ENCODE measurements at places on chromosomes 3 and 15.

DNA sequence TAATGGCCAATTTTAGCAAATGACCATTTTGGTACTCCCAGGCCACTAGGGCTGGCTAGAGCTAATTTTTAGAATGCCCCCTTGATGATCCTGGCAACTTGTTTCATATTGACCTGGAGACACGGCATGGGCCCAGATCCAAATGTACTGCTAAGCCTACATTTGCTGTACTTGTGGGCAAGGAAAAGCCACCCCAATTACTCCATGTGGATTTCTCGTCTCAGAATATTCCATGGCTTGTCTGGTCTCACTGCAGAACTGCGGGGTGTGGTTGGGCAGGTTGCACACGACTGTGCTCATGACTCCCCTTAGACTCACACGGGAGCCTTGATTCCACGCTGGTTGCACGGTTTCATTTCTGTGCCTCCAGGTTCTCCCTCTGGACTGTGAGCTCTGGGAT, 140.9 kb downstream of the RPLP1 start:
- no peak for DNase-seq

GRCh38 chr3:53049987-53050386, 4.1 kb upstream of the SFMBT1 start:
- DNase-seq: no peak

DNA sequence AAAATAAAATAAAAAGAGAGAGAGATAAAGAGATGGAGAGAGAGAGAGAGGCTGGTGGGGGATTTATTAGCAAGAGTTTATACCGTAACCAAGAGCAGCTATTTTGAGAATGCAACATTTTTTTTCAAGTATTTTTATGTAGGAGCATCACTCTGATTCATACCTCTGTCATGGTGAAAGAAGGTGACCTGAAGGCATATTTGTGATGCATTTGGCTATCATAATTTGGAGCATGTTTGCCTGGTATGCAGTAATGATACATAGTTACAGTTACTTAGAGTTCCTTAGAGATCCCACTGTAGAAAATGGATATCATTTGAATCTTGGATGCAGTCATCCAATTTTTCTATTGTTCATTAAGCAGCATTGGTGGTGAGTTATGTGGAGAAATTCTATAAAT, 1472.4 kb downstream of the SI start:
- DNase-seq: no peak

GRCh38 chr3:170765419-170766078, 104.4 kb downstream of the RPL22L1 start:
- no peak for DNase-seq

DNA sequence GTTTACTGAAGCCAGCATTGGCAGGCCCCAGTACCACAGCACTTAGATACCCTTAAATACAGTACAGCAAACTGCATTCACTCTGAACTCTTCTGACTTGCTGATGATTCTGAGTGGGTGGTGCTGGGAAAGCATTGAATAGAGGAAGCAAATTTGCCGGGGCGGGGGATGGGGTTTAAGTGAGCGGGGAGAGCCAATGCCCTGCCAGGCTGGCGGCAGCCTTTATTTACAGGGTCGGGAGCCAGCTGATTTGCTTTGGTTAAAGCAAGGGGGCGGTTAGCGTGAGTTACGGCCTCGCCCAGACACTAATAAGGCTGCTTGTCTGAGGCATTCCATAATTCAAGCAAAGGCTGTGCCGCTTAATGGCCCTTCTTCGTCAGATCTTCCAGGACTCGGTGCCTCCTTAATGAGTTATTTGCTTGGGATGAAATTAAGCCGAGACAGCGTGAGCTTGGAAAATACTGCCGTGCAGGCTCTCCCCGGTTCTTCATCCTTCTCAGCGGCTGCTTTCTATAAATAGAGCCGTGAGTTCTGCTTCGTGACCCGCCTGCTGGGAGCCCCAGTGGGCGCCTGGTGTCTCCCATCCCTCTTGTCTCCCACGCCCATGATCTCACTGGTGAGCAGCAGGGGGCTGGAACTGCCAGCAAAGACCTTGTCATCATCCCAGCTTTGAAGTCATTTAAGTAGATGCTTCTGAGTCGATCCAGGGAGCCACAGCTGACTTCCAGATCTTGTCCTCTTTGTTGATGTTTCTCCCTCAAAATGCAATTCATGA, 25.8 kb downstream of the SPSB4 start:
- DNase-seq: peak; percentile 49

DNA sequence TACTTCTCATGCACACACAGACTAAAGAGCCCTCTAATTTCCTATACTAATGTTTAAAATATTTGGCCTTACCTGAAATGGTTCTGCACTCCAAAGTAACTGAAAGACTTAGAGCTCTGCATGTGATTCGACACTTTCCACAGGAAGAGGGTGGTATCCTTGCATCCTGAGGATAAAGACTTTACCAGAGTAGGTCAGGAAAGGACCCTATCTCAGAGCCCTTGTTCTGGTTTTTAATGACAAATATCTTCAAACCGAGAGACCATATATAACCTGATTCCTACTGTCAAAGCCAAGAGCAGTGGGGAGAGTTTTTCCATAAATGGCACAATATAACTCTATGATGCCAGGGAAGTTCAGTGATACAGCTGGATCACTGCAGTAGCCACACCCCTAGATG, at the start of gene GP5:
TSS of gene GP5 (minus strand) at position 101 of the 400 bp plus-strand sequence. CDS start 984 bp downstream, outside the sequence.
- DNase-seq: no peak

GRCh38 chr3:34176723-34177122, 378.3 kb downstream of the PDCD6IP start:
- DNase-seq: no peak

- no peak for DNase-seq
Observed at GRCh38 chr3:129587566-129588210, 18.8 kb downstream of the PLXND1 start.

- DNase-seq: no peak
Observed at GRCh38 chr15:89926158-89926557, 13.4 kb upstream of the ARPIN start.

DNA sequence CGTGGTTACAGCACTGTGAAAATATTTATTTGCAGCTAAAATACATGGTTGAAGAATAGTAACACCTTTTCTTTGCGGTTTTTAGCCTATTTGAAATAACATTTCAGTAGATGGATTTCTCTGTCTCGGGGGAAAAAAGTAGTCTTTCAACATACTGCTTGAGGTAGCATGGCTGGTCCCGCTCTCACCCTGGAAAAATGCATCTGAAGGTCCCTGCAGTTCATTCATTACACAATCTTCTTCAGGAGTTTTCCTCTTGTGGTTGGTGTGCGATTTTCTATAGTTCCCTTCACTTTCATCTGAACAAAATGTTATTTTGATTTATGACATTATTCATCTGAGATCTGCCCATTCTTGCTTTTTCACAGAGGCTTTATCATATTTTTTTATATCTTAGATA, 75.9 kb downstream of the STRIT1 start:
- no peak for DNase-seq

GRCh38 chr3:143002727-143003126, 1.4 kb downstream of the U2SURP start:
- DNase-seq: no peak

DNA sequence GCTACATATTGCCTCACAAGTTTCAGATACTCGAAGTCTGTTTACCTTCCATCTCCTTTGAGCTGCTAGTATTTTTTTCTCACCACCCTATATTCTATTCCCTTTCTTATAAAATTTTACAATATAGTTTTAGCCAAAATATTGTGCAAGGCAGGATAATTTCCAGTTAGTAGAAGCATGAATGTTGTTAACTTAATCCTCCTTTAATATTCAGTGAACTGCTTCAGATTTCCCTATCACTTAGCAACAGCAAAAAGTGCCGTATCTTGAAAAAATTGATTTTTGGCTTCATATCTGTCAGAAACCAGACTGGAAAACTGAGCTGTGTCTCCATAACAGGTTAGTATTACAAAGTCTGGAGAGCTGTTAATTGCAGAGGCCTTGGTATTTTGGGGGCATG, 24.0 kb downstream of the PLSCR4 start:
- DNase-seq: no peak

DNA sequence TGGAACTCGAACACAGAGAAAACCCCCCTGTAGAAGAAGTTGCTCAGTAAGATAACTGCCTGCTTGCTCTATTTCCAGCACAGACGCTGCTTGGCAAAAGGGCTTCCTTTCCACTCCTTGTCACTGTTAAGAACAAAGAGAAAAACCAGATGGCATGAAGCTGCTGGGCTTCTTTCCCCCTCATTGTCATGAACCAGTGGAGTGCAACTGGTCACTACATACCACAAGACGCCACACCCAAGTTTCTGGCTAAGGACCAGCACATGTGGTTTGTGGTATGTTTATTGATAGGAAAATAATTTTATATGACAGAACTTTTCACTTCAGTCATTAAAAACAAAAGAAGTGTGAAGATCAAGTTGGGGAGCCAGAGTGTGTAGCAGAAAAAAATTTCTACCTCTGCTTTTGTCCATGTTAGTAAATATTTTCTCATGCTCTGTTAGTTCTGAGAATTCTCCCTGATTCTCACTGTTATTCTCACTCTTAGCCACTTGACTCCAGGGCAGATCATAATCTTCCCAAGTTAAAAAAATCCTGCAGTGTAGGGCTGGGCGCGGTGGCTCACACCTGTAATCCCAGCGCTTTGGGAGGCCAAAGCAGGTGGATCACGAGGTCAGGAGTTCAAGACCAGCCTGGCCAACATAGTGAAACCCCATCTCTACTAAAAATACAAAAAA, 37.9 kb downstream of the CLK3 start:
- peak; percentile 11 for DNase-seq

- DNase-seq: no peak
Observed at GRCh38 chr3:188270423-188270972, 116.5 kb downstream of the LPP start.

DNA sequence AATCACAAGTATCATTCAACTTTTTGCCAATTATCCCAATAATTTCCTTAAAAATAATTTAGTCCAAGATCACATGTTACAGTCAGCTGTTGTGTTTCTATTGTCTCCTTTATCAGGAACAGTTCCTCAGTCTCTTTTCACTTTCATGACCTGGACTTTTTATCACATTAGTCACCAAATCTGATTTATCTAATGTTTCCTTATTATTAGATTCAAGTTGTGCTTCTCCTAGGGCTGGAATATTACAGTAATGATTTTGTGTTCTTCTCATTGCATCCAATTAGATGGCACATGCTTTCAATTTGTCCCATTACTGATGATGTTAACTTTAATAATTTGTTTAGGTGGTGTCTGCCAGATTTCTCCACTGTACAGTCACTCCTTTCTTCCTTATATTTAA, 66.3 kb upstream of the DCBLD2 start:
- DNase-seq: no peak

GRCh38 chr3:182399978-182400737, 393.1 kb upstream of the ATP11B start:
- no peak for DNase-seq

- DNase-seq: no peak
Observed at GRCh38 chr15:69025320-69025719, 10.8 kb downstream of the NOX5 start.

DNA sequence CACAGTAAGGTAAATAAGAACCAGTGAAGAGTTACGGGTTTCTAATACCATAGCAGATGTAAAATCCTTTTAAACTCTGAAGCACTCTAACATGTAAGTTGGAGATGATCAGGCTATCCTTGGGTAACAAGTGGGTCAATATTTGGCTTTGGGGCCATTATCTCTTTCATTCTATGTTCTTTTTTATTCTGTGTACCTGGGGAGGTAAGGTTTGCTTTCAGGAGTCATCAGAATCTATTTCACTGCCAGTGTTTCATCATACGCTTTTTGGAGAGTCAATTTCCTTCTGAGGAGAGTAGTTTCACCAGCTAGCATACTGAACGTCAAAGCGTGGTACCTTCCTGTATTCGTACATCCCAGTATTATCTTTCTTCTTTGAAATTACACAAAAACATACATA, 166.5 kb downstream of the GMNC start:
- no peak for DNase-seq

GRCh38 chr3:138748190-138748589, 86.5 kb downstream of the PIK3CB start:
- no peak for DNase-seq

- no peak for DNase-seq
Observed at GRCh38 chr15:55902981-55903380, 90.4 kb downstream of the NEDD4 start.

- DNase-seq: no peak
Observed at GRCh38 chr3:29307295-29307694, 26.4 kb downstream of the RBMS3 start.

DNA sequence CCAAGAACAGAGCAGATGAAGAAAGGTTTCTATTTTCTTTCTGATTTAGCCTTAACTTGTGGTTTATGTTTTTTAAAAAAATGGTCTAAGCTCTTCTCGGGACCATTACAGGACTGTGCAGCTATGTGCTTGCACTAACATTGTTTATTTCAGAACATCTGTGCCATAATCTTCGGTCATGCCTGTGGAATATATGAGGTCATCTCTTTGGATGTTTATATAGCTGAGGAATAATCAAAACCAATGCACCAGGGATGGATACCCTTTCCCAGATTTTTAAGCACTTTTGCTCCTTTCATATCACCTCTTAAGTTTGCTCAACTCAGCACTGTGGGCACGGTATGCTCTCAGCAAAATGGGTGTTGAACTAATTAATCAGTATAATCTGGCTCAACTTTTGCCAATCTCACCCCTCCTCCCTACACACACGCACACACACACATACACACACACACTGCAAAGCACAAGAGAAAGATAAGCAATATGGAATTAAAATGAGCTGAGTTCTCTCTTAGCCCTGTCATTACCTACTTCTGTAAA, 268.5 kb upstream of the TMC3 start:
- no peak for DNase-seq

- no peak for DNase-seq
Observed at GRCh38 chr15:78133801-78134200, 2.6 kb upstream of the CIB2 start.

GRCh38 chr15:58588096-58588495, 156.3 kb downstream of the LIPC start:
- DNase-seq: no peak

DNA sequence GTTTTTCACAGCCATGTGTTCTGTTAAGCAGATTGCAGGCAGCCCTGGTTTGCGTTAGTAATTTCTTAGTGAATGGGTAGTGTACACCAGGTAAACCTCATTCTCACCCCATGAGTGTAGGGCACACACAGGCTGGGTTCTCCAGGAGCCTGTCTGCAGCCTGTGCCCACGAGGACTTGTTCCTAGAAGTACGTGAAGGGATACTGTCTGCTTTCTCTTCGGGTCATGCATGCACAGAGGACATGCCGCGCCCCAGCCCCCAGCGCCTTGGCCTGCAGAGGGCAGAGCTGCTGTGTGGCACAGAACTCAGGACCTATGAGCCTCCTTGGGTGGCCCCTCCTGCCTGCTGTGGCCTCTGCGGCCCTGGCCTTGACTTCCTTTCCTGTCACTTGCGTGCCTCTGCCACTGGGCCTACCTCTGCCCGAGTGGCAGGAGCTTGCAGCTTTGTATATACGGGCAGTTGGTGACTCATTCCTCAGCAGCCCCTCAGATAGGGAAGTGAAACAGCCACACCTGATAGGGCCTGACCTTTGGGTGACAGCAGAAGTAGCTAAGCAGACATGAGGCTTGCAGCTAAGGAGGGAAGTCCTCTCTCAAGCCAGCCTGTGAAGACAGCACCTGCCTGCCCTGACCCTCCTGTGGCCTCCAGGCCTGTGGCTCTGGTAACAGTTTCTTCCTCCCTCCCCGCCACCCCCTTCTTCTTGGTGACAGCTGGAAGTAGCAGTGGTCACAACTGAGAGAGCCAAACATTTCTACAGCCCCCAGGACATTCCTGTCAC, 19.5 kb downstream of the PPCDC start:
- DNase-seq: no peak

All from DMS79 (cell line).